ENCODE measurements at places on chromosomes 13 and 19.

- no peak for DNase-seq
Observed at GRCh38 chr13:80149736-80150135, 191.2 kb downstream of the SPRY2 start.

- peak; percentile 52 for DNase-seq
Observed at GRCh38 chr13:108086678-108087077, 128.7 kb downstream of the LIG4 start.

DNA sequence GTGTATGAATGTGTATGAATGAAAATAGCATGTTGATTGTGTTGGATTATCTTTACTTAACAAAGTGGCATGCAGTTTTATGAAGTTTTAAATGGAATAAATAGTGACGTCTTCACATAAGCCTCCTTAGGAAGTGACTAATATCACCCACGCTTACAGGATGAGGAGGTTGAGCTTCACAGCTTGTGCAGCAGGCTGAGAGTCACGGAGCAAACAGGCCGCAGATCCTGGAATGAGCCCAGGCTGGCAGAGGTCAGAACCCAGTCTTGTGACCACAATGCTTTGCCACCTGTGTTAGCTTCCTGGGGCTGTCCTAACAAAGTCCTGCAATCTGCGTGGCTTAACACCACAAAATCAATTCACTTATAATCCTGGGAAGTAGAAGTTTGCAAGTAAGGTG, 20.8 kb downstream of the LAIR2 start:
- DNase-seq: no peak

GRCh38 chr19:3375221-3376090, 9.1 kb downstream of the NFIC start:
- no peak for DNase-seq

GRCh38 chr13:46797501-46798237, 708 bp upstream of the ESD start:
- DNase-seq: no peak

DNA sequence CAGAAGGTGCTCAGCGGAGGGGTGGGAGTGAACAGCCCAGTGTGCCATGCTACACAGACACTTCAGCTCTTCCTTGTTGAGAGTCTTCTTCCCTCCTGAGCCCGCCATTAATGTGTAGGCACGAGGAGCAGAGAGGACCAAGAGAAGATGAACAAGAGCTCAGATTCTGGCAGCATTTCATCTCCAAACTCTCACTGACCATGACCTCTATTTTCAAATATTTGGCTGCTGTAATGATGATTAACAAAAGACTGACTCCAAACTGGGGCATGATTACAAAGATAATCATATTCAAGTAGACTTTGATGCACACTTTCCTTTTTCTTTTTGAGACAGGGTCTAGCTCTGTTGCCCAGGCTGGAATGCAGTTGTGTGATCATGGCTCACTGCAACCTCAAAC, 236.5 kb downstream of the DCLK1 start:
- DNase-seq: no peak

GRCh38 chr19:39237200-39238184, 7.3 kb downstream of the IFNL3 start:
- DNase-seq: peak; percentile 67

- no peak for DNase-seq
Observed at GRCh38 chr19:6271721-6272410, 7.9 kb downstream of the MLLT1 start.

- DNase-seq: no peak
Observed at GRCh38 chr13:98483601-98484288, 93.2 kb downstream of the STK24 start.

DNA sequence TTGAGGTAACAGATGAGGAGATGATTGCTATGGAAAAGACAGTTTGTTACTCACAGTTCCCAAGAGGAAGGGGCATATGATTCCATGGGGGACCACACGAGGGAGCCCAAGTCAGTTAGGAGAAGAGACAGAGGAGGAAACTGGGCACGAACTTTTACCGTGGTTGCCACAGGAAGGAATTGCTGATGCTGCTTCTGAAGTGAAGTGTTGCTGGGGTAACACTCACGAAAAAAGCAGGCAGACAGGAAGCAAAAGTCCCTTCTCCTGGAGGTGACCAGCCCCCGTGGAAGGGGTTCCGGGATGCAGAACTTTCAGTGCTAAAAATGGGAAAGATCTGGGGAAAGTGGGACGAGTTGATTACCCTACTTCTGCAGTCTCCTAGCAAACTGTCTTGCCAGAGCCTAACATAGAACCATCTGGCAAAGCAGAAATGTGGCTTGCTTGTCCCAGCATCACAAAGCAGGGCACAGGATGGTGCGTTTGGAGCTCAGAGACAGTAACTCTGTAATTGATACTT, 35.4 kb upstream of the MAP3K10 start:
- DNase-seq: peak; percentile 60

GRCh38 chr13:75581874-75582640, 32.5 kb downstream of the UCHL3 start:
- no peak for DNase-seq

DNA sequence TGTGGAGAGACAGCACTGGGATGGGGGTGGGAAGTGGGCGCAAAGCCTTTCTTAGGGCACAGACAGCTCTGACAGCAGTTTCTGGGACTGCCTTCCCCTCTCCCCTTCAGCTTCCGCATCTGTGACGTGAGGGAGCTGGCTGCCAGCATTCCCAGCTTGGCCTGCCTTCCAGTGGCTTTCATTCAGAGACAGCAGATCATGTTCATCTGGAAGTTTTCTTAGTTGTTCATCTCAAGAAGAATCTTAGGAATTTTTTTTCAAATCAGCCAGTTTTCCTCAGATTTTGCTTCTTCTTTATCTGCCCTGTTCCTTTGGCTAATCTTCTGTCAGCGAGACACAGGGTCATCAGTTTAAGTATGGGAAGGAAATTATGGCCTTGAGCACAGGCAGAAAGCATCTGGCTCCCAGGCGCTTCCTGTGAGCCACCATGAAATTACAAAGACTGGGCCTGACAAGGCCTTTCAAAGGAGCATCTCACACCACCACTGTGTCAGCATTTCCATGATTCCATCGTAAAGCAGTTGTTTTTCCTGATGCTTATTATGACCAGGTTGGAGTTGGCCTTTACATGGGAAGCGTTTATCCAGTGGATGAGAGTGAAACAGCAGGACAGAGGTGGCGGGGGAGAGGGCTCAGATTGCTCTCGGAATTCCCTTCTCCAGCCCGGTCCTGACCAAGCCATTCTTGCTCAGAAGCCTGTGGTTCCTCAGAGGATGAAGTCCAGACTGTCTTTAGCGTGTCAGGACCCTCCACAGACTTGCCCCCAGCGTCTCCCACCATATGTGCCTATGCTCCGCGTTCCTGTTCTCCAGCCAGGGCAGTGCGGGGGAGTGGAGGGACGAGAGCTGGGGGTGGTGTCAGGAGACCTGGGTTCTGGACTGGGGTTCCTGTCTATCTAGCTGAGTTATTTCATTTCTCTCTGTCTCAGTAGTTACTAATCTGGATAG, 43.6 kb downstream of the ARHGAP35 start:
- no peak for DNase-seq

DNA sequence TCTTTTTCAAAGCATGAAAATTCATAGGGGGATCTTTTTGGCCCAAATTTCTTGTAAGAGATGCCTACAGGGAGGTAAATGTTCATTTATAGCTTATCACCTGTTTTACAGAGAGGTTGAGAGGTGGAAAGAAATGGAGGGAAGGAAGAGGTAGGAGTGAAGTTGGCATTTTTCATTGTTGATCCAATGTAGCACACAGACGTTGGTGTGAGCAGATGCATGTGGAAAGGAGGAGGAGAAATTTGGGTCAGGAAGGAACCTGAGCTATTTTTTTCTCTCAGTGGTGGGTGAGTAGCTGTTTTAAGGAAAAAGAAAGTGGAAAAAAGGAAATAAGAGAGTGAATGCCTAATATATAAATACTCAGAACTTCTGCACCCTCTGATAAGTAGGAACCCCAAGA, 9.9 kb upstream of the SMIM17 start:
- DNase-seq: no peak

- DNase-seq: no peak
Observed at GRCh38 chr19:1967087-1967608, 26.2 kb downstream of the CSNK1G2 start.

DNA sequence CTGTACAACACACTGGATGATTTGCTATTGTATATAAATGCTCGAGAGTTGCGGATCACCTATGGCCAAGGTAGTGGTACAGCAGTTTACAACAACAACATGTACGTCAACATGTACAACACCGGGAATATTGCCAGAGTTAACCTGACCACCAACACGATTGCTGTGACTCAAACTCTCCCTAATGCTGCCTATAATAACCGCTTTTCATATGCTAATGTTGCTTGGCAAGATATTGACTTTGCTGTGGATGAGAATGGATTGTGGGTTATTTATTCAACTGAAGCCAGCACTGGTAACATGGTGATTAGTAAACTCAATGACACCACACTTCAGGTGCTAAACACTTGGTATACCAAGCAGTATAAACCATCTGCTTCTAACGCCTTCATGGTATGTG, 21.5 kb downstream of the OLFM4 start:
- DNase-seq: no peak

GRCh38 chr19:21921691-21922180, 85.8 kb upstream of the ZNF43 start:
- DNase-seq: no peak

DNA sequence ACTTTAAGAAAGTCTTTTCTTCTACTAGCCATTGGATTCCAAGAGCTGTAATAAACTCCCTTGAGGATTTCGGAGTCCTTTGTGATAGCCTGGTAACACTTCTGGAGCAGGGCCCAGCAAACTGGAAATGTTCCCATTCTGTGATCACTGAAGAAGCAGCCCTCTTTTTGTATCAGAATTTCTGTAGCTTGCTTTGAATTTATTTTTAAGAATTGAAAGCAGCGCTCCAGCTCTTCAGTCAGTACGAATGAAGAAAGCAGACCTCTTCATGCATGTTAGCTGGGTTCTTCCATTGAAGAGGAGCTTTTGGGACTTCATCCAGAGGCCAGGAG, 141.5 kb downstream of the AKAP11 start:
- no peak for DNase-seq

DNA sequence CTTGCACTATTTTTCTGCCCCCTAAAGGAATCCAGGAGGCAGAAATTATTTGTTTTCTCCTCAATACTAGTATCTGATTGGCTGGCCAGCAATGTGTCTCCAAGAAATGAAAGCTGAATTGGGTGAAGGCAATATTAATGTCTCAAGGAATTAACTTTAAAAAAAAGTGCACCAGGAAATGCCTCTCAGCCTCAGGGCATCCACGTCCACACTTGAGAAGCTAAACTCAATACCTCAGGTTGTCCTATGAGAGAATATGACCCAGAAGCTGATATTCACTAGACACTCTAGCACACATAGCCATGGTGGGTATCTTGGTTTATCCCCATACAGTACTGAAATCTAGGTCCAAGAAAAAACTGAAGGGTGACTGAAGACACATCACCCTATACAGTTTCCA, 2.1 kb downstream of the ZNF91 start:
- no peak for DNase-seq

GRCh38 chr13:79806821-79807220, 325.9 kb downstream of the NDFIP2 start:
- DNase-seq: no peak

- no peak for DNase-seq
Observed at GRCh38 chr13:101382086-101382485, 34.2 kb downstream of the NALCN start.

DNA sequence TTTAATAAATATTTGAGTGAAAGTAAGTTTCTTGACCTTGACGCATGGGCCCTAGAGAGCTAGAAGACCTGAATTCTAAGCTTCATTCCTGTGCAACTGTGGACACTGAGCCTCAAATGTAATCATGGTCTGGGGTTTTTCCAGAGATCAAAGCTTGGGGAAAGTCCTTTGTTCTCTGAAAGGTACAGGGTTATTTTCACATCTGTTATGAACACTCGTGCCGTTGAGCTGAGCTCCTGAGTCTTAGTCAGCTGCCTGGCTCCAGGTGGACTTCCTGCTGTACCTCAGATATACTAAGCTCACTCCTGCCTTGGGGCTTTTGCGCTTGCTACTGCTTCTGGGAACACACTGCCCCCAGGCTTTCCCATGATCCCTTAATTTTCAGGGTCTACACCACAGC, 7.5 kb upstream of the ZBTB32 start:
- DNase-seq: peak; percentile 27

- no peak for DNase-seq
Observed at GRCh38 chr19:2816641-2817040, 3.0 kb upstream of the ZNF554 start.

GRCh38 chr13:71625694-71626093, 241.3 kb downstream of the DACH1 start:
- DNase-seq: no peak

GRCh38 chr19:49559928-49560327, 20.4 kb downstream of the NOSIP start:
- DNase-seq: no peak

DNA sequence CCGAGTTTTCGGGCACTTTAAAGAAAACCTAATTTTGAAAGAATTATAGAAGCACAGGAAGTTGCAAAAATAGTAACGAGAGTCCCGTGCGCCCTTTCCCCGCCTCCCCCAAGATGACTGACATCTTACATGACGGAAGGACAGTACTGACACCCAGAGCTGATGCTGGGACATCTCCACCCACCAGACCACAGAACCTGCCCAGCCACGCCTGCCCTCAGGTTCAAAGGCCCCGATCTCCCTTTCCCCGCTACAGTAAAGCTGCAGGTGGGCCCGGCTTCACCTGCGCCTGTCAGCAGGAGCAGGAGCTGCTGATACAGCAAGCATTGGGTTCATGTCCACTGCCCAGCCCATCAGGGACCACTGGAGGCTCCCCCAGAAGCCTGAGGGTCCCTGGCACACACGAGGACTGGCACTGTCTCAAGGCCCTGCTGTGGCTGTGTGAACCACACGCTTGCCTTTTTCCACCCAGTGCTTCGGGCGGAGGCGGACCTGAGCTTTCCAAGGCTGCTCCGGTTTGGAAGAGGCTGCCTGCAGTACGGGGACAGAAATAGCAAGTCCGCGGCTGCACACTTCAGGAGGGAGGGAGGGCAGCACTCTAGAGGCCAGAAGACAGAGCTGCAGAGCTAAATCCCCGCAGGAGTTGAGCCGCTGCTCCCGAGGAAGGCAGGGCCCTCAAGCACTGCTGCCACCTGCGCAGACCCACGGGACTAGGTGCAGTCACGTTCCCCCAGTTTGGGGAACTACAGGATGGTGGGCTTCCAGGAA, 8.7 kb downstream of the MAP2K2 start:
- peak; percentile 70 for DNase-seq

DNA sequence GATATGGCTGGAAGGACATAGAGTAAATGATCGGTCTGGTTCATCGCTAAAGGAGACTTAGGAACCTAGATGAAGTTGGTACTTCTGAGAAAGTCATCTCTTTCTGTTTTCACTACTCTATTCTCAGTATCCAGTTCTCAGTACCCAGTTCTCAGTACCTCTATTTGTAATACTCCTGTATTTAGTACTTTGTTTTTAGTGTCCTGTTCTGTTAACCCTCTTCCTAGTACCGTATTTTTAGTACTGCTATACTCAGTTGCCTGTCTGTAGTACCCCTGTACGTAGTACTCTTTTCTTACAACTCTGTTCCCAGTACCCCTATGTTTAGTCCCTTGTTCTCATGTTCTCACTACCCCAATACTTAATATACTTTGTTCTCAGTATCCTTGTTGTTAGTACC, 1.2 kb downstream of the RFXAP start:
- DNase-seq: peak; percentile 48

Data from Karpas-422 (cell line).